ENCODE measurements at places on chromosomes 6 and 20.

- no peak for DNase-seq
Observed at GRCh38 chr20:17406051-17406590, 125.1 kb downstream of the BFSP1 start.

DNA sequence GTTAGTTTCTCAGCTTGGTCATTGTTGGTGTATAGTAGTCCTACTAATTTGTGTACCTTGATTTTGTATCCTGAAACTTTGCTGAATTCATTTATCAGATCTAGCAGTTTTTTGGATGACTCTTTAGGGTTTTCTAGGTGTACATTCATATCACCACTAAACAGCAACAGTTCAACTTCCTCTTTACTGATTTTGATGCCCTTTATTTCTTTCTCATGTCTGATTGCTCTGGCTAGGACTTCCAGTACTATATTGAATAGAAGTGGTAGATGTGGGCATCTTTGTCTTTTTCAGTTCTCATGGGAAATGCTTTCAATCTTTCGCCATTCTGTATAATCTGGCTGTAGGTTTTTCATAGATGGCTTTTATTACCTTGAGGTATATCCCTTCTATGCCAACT, 61.3 kb upstream of the HEY2 start:
- no peak for DNase-seq

DNA sequence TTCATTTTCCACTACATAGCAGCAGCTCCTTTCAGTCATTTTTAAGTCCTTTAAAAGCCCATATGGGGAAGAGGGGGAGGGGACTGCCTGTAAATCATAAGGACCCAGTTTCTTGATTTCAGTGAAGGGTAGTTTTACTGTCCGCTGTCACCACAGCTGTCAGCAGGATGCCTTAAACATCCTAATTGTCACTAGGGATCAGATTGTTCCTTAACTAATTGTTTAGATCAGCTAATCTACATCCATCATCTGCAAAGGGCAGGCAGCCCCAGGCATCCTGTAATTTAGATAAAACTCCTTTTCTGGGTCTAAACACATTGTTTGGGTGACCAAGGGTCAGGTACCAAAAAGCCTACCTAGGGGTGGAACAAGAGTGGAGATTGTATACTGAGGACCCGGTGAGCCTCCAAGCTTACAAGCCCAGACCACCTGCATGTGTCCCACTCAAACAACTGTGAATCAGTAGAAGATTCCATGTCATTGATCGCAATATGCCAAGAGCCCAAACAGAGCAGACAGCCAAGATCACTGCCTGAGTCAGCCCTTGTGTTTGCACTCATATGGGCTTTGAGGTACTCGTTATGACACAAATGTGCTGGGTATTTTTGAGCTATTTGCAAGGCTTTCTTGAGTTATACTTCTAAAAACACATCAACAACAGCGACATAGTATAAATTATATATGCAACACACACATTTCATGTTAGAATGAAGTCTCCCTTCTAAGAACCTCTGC, 198.7 kb upstream of the CEP162 start:
- no peak for DNase-seq

DNA sequence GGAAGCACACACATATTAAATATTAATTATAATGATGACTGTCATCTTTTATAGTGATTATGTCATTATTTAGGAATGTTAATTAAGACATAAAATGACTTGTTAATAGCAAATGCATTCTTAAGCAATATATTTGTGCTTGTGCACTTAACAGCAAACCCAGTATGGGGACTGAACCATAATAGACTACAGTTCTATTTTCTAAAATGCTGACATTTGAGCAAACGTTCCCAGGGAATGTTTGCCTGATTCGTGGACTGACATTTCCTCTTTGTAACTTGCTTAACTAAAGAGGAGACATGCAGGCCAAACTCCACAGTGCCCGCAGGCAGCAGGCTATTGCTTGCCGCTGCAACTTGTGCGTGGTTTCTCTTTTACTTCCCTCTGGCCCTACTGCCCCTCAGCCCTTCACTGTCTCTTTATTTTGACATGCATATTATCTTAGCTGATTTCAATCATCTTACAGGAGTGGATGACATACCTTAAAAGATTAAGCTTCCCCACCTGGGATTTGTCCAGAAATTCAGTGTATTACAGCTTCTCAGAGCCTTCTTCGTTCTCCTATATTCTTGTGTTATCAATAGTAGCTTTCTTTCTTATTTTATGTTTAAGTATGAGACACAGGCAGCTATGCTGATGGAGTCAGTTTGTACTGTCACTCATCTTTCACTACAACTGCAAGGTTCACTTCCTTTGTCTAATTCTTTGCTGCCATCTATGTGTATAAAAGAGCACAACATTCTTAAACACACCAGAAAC, 141.5 kb downstream of the GMDS start:
- peak; percentile 31 for DNase-seq

DNA sequence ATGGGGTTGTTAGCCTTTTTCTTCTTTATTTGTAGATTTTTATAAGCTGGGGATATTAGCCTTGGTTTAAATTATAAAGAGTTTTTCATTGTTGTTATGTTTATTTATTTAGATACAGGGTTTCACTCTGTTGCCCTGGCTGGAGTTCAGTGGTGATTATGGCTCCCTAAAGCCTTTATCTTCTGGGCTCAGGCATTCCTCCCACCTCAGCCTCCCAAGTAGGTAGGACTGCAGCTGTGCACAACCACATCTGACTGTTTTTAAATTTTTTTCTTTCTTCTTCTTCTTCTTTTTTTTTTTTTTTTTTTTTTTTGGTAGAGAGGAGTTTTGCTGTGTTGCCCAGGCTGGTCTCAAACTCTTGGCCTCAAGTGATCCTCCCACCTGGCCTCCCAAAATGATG, 80.9 kb downstream of the UBE3D start:
- no peak for DNase-seq

DNA sequence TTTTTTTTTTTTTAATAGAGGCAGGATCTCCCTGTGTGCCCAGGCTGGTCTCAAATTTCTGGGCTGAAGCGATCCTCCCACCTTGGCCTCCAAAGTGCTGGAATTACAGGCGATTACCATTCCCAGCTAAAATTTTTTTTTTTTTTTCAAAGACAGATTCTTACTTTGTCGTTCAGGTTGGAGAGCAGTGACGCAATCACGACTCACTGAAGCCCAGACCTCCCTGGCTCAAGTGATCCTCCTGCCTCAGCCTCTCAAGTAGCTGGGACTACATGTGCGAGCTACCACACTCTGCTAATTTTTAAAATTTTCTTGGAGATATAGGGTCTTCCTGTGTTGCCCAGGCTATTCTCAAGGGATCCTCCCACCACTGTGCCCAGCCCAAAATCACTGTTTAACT, 58.0 kb upstream of the MYO6 start:
- DNase-seq = no peak

DNA sequence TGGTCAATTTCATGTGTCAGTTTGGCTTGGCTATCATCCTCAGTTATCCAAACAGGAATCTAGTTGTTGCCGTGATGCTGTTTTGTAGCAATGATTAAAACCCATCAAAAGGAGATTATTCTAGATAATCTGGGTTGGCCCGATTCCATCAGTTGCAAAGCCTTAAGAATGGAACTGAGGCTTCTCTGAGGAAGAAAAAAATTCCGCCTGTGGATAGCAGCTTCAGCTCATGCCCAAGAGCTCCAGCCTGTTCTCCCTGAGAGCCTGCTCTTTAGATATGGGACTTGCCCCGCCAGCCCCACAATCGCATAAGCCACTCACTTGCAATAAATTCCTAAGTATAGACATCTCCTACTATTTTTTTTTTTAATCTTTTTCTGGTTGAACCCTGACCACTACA, 61.5 kb downstream of the SEL1L2 start:
- no peak for DNase-seq

DNA sequence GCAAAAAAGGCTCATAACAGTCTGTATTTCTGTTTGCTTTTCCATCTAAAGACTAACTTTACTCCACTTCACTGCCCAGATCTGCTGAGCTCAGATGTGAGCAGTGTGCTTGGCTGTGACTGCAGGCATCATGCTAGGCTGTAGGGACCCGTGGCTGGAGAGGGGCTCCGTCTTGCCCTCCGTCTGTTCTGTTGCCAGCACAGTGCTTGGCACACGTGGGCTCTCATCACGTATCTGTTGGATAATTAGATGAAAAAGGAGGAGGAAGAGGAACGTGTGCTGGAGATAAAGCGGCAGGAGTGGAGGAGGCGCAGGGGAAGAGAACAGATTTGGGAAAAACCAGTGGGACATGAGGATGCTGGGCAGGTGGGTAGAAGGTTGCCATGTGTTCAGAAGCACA, 57.6 kb upstream of the IER3 start:
- no peak for DNase-seq

- no peak for DNase-seq
Observed at GRCh38 chr6:156901309-156902019, 124.3 kb downstream of the ARID1B start.

DNA sequence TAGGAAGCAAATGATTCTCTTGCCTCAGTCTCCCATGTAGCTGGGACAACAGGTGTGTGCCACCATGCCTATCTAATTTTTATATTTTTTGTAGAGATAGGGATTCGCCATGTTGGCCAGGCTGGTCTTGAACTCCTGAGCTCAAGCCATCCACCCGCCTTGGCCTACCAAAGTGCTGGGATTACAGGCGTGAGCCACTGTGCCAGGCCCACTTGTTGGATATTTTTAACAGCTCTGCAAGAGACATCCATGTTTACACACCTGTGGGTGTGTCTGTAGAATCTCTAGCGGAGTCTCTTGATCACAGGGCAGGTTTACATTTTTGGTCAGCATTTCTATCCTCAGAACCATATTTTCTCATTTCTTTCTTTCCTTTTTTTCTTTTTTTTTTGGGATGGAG, 53.1 kb upstream of the ZFP64 start:
- no peak for DNase-seq

GRCh38 chr6:168675933-168676551, 235.1 kb downstream of the SMOC2 start:
- DNase-seq = no peak

DNA sequence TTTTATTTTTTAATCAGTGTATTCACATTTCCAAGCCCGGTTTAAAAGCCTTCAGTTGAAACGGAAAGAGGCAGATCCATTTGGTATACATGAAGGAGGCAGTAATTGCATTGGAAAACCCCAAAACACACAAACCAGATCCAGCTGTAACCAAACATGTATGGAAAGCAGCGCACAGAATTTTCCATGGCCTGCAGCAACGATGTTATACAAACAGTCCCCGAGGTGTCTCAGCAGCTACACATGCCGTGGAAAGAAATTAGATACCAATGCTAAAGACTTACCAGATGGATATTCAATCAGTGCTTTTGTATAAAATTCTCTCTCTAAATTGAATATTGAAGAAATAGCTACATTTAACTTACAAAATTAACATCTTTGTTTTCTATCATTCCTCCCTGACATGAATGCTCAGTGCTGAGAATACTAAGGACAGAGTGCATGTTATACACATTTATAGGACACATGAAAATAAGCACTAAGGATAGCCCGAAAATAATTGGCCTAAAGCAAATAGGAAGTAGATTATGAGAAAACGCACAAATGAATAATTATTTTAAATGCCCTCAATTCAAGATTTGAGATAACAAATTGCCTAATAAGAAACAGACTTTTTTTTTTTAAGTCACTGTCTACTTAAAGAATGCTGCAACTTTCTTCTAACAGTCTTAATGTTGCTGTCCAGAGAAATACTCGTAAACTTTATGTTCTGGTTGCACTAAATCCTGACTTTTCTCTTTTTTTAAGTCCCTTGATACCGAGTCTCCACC, 713.1 kb downstream of the HDGFL1 start:
- no peak for DNase-seq

- no peak for DNase-seq
Observed at GRCh38 chr6:42727087-42727611, 4.8 kb upstream of the PRPH2 start.

GRCh38 chr20:33567949-33568348, 78.1 kb downstream of the CBFA2T2 start:
- DNase-seq = no peak

- DNase-seq = no peak
Observed at GRCh38 chr20:60095456-60095855, 137.2 kb downstream of the CDH26 start.

- DNase-seq = no peak
Observed at GRCh38 chr20:44394702-44395460, 39.4 kb downstream of the HNF4A start.

- no peak for DNase-seq
Observed at GRCh38 chr6:88725111-88725975, 238.1 kb downstream of the RNGTT start.

GRCh38 chr20:32918296-32918695, 59.6 kb downstream of the EFCAB8 start:
- no peak for DNase-seq

GRCh38 chr20:14657266-14658005, 320.0 kb upstream of the FLRT3 start:
- no peak for DNase-seq

DNA sequence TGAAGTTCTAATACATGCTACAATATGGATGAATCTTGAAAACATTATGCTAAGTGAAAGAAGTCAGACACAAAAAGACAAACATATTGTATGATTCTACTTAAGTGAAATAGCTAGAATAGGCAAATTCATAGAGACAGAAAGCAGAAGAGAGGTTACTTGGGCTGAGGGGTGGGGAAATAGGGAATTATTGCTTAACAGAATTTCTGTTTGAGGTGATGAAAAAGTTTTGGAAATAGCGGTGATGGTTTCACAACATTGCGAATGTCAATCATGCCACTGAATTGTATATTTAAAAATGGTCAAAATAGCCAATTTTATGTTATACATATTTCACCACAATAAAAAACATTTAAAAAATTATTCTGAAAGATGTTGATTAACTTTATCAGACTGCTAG, 6.1 kb downstream of the SLC26A8 start:
- no peak for DNase-seq

DNA sequence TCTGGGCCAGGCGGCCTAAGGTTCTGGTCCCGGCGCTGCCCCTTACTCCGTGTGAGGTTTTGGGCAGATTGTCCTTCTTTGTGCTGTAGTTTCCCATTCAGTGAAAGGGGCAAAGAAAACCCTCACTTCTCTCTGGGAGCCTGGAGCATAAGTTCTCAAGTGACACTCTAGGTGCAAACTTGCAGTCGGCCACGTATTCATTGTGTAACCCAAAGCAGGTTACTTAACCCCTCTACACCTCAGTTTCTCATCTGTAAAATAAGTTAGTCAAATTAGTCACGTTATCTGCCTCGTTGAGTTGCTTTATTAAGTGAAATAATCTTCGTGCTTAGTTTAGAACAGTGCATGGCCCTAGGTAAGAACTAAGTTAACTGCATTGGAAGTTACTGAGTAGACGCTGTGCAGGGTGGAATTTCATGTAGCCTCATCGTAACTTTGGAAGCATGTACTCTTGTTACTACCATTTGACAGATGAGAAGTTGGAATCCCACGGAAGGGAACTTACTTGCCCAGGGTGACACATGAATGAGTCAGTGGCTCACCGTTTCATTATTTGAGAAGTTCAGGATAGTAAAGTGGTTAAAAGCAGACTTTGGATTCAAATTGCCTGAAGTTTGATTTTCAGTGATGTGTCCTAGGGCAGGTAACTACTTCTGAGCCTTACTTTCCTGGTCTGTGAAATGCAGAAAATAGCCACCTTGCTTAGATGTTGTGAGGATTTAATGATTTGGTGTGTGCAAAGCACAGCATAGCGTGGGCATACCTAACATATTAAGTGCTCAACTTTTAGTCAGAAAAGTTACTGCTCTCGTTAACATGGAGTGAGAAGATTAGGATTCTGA, 556 bp upstream of the MROH8 start:
- DNase-seq = peak; percentile 13

- DNase-seq = no peak
Observed at GRCh38 chr6:32163559-32164258, 686 bp upstream of the EGFL8 start.
